Endothelial cell (in vitro differentiated cells): ENCODE measurements at places on chromosomes 16 and 17.
A peak's percentile ranks its signal among the peaks of the same experiment; 100 is the strongest.

- peak; percentile 47 for DNase-seq
These were observed 77.7 kb upstream of the GNG13 start for GRCh38 chr16:878072-878784.

DNA sequence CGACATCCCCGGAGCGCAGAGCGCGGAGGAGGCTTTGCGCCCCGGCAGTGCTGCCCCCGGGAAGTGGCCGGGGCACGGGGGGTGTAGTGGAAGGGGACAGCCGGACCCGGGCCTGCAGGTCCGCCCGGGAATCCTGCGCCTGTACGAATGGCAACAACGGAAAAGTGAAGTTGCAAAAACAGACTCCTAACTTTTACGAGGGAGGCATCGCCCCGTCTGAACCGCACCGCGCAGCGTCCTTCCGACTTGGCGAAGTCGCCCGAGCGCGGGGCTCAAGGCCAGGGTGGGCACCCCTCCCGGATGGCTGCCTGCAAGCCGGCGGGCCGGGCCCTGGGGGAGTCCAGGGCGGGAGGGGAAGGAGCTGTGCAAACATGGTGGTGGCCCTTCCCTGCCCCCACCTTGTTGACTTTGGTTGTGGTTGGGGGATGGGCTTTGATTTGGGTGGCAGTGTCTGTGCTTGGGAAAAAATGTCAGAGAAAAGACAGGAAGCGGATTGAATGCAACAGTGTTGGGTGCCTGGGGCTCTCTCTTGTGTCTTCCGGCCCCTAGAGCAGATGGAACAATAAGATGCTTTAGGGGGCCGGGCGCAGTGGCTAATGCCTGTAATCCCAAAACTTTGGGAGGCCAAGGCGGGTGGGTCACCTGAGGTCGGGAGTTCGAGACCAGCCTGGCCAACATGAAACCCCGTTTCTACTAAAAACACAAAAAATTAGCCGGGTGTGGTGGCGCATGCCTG lies 675 bp downstream of the RNF213 start:
- peak; percentile 74 for DNase-seq

DNA sequence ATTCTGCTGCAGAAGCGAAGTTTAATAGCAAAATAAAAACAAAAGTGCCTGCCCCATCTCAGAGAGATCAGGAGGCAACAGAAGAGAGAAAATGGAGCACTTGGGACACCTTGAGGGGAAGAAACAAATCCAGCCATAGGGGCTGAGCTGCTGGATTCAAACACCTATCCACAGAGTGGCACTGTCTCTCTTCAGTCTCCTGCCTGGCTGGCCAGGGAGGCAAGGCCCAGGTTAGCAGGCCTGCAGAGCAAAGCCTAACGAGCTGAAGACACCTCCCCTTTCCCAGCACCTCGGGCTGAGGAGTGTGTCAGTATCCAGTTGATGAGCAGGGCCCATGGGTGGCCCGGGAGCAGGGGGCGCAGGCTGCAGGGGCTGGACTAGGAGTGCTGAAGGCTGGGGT lies 8.8 kb upstream of the KRT31 start:
- DNase-seq, result no peak

DNA sequence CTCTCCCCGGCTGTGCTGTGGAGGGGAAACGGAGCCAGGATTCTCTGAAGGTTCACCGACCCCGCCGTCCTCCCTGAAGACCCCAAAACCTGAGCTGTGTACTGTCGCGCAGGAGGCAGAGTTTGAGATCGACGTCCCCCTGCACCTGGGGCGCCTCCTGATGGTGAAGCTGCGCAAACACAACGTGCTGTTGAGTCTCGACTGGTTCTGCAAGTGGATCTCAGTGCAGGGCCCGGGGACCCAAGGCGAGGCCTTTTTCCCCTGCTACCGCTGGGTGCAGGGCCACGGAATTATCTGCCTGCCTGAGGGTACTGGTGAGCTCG lies 62.6 kb upstream of the TEKT1 start:
- DNase-seq, result peak; percentile 69

DNA sequence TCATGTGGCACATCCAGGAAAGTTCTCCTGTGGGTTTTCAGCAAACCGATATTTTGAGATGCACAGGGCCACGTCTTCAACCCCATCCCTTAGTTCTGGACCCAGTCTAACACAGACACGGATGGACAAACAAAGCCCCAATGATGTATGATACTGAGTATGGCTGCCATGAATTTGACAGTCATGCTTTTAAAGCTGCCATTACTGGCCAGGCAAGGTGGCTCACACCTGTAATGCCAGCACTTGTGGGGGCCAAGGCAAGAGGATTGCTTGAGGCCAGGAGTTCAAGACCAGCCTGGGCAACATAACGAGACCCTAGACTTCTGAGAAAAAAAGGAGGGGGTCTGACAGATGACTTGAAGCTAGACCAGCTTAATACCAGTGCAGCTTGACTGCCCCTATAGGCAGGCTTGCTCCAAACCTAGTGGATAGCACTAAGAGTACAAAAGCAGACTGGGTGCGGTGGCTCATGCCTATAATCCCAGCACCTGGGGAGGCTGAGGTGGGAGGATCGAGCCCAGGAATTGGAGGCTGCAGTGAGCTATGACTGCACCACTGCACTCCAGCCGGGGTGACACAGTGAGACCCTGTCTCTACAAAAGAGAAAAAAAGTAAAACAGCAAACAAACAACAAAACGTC lies 10.8 kb upstream of the ZNF629 start:
- no peak for DNase-seq

DNA sequence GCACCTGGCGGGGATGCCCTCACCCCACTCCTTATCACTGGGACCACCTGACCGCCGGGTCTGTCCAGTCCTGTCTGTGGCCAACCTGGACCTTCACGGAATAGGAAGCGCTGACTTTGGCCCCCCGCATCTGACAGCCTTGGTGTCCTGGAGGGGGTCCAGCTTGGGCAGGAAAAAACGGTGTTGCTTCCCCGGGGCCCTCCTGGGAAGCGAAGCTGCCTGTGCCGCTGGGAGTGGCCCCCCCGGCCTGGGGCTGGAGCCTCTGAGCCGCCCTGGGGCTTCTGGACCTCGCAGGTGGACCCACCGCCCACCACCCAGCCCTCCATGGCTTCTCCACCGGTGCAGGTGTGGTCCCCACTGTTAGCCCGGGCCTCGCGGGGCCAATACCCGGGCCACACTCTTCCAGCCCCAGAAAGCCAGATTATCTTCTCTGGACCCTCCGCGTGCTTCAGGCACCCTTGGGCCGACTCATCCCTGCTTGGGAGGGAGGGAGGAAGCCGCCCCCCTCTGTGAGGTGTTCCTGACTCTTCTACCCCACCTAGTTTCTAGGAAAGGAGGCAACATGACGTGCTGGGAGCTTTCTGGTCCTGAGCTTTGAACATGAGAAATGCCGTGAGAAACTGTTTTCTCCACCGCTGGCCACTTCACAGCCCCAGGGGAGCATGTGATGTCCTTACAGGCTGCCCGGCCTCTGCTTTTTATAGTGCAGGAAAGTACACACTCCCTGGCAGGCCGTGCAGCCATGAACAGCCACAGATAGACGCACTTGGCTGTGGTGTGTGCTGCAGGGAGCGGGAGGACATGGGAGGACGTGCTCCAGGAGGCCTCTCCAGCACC lies 1.1 kb downstream of the C1QTNF1 start:
- no peak for DNase-seq

- DNase-seq, result no peak
These were observed 52.6 kb upstream of the KDM6B start for GRCh38 chr17:7781429-7781828.

- no peak for DNase-seq
These were observed 69.6 kb downstream of the SEC14L1 start for GRCh38 chr17:77210331-77210730.

DNA sequence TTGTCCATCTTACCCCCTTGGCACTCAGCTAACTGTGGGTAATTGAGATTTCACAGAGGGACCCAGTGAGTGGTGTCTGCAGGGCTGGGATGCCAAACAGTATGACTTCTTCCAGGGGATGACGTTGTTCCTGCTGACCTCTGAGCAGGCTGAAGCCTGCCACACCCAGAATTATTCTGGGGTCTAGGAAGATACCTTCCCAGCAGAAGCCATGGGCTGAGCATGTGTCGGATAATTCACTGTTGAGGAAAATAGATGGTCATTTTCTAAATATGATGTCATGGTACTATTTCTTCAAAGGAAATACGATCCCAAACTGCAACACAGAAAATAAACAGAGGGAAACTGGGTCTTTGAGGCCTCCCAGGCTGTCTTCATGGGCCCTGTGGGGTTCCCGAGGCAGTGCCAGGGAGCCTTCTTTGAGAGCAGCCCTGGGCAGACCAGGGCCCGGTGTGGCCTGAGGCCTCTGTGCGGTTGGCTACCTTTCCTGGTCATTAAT lies 17.4 kb downstream of the WNT9B start:
- DNase-seq, result no peak

- peak; percentile 51 for DNase-seq
These were observed 565 bp downstream of the WDR45B start for GRCh38 chr17:82647593-82648164.

GRCh38 chr16:83806036-83806435 lies 1.7 kb upstream of the HSBP1 start:
- no peak for DNase-seq

DNA sequence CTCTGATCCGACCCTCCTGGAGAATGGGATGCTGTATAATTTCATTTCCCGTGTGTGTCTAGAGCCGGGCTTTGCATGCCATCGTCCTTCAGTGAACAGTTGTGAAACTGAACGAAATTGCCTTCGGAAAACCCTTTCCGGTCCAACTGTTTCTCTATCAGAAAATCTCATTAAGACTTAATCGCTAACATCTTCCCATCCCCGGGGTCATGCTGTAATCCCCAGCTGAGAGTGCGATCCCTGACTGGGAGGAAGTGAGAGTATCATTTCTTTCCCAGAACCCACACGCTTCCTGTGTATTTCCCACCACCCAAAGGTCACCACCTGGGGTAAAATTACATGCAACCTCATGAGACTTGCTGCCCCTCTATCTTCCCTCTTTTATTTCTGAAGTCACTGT lies 75.6 kb upstream of the RBFOX1 start:
- no peak for DNase-seq

GRCh38 chr17:56085576-56086267 lies 67.6 kb upstream of the ANKFN1 start:
- DNase-seq, result no peak

- peak; percentile 37 for DNase-seq
These were observed 16.6 kb upstream of the CBX8 start for GRCh38 chr17:79813297-79814126.

GRCh38 chr17:41917679-41918313 lies 955 bp downstream of the ACLY start:
- peak; percentile 34 for DNase-seq

- DNase-seq, result no peak
These were observed 7.8 kb downstream of the SUMO2 start for GRCh38 chr17:75174996-75175395.

GRCh38 chr16:47317465-47318240 lies 143.2 kb downstream of the ITFG1 start:
- DNase-seq, result no peak

- no peak for DNase-seq
These were observed 9.4 kb upstream of the GNA13 start for GRCh38 chr17:65065906-65066305.

- no peak for DNase-seq
These were observed 19.4 kb downstream of the RARA start for GRCh38 chr17:40328386-40328766.

DNA sequence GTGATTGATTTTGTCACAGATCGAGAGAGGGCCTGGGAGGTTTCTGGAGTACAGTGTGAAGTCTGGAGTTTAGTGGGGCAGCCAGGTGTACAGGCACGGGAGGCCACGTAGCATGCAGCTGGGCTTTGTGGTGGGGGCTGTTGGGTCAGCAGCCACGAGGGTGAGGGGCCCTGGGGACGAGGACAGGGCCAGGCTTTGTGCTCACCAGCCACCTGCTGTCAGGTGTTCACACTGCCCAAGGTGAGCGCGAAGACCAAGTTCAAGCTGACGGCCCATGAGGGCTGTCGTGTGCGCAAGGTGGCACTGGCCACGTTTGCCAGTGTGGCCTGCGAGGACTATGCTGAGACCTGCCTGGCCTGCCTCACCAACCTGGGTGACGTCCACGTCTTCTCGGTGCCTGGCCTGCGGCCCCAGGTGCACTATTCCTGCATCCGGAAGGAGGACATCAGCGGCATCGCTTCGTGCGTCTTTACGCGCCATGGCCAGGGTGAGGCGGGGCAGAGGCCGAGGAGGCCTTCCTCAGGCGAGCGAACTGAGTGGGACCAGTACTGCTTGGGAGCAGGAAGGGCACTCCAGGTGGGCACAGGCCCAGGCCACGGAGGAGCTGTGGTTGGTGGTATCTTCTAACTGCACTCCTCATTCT lies 15.9 kb downstream of the LLGL1 start:
- DNase-seq, result no peak

DNA sequence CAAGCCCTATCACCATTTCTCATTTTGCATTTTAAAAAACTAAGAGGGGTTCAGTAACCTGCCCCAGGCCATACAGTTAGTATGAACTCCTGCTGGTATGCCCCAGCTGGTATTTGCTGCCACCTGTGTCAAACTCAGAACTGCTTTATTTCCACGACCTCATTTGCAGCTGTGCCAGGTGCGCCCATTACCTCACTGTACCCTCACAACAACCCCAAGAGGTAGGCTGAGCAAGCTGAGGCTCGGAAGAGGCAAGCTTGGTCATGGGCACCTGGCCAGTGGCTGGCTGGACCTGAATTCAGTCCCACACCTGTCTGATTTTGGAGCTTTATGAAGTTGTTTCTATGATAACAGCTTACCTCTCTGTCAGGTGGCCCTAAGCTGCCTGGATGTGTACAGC lies 7.6 kb downstream of the EPN2 start:
- DNase-seq, result no peak

DNA sequence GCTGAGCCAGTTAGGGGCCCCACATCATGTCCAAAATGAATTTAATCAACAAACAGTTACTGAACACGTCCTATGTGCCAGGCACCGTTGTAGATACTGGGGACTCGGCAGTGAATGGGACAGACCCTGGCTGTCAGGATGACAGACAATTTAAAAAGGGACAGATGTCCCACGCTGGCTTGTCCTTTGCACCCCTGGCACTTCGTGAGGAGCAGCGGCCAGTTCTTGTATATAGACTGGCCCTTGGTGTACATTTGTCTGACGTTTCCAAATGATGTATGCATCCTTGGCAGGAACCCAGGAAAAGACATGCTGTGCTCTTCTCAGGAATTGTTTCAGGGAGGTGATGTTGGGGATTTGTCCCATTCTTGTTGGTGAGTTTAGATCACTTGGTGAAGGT lies 21.1 kb downstream of the IL4R start:
- DNase-seq, result no peak

DNA sequence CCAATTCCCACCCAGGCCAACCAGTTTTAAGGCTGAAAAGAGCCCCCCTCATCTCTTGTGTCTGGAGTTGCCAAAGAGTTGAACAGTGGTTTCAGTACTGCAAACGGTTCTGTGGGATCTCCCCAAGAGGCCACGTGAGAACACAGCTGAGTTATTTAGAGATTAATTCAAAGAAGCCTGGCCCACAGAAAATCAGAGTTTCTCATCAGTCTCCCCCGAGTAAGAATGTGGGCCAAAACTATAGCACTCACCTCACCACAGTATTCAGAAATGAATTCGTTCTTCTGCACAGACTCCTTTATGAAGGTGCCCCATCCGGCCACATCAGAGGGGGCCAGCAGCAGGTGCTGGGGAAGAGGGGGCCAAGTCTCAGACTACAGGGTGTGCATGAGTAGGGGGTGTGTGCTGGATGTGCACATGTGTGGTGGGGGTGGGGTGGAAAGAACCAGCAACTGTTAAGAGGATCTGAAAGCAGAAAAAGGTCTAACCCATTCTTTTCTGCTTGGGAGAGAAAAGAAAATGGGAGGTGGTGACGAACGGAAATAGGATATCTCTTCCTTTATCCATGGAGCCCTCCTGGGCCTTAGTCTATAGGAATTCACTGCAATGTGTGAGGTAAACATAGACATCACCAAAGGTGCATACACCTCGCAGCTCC lies 22.6 kb downstream of the CNTNAP1 start:
- no peak for DNase-seq
